ENCODE measurements at places on chromosomes 3 and 15.

- no peak for DNase-seq
Measured at GRCh38 chr3:55538158-55538557, 51.1 kb upstream of the WNT5A start.

DNA sequence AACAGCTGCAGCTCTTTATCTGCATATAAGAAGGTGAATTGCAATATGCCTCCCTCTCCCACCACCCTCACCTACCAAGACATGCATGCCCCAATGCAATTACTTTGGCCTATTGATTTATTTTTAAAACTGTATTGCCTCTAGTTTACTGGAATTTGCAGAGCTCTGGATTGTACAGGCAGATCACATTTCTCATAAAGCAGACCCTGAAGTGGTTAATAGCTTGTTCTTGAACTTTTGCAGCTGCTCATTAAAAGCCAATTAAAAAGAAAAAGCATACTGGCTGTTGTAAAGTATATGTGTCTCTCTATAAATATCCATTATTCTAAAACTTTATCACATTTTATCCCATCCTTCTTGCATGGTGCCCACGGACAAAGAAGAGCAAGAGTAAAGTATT is 221.5 kb upstream of the TOPAZ1 start:
- no peak for DNase-seq

- no peak for DNase-seq
Measured at GRCh38 chr3:2920103-2920502, 190.1 kb downstream of the IL5RA start.

DNA sequence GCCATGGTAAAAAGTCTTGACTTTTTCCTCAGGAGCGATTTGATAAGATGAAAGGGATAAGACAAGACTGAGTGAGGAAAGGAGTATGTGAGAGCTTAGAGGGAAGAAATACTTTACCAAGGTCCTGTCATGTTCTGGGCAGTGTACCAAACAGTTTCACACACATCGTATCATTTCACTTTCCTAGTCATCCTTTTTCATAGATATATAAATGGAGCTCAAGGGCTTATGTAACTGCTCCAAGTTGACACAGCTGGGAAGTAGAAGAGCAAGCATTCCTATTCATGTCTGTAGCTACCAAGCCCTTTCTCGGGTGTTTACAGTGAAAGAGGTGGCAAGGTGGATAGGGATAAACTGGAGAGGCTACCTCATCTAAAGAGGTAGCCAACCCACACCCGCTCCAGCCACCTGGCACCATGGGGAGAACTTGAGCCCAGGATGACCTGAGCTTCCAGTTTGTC is 57.4 kb downstream of the MRPS25 start:
- no peak for DNase-seq

- DNase-seq: no peak
Measured at GRCh38 chr3:13487403-13487802, 7.3 kb downstream of the HDAC11 start.

DNA sequence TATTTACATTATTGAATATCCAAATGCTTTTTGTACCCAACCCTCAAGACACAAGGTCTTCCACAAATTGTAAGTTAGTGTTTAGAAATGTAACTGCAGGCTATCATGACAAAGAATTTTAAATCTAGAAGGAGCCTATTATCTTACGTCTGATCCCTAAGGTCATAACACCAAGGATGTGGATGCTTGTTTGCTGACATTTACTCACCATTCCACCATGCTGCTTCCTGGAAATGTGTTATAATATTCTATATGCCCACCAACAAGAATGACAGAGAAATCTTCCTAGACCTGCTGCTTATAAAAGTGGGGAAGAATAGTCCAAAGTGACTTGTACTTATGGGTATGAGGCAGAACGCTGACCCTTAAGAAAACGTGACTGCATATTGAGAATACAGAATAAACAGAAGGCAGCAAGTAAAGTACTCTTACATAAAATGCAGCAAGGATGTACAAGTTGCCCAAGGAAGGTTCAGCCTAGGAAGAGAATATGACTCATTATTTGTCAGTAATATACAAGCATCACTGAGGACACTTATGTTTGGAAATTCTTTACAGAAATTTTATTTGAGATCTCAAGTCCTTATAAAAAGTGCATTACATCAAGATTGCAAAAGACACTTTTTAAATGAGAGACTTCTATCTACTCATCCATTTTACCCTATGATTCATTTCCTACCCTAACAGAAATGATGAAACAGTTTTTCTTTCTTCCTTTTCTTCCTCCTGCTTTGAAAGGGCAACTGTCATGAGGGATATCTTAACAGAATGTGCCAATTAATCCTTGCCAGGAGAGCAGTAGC is 59.6 kb downstream of the ESYT3 start:
- DNase-seq: no peak
